ENCODE measurements at places on chromosomes 2 and 18. TPM values are rescaled to one million over a fixed set of nuclear protein-coding genes. Genes with fewer than 3 reads are reported as not detected.

Gene BMP10
- not detected for total RNA-seq

Gene TDRD15
- total RNA-seq = not detected

Gene SIX3
- total RNA-seq = not detected

Gene TEX44
- not detected for total RNA-seq

Gene RAD51AP2
- total RNA-seq = not detected

Gene RAB31
- total RNA-seq = 25.2 TPM

Gene MEP1B
- total RNA-seq = 0.25 TPM

Gene RNU2-63P
- total RNA-seq = 14.6 TPM

Gene NCKAP5
- 1.4 TPM for total RNA-seq

Gene GPR45
- not detected for total RNA-seq

Gene SLC38A11
- total RNA-seq = not detected

Gene APCDD1
- not detected for total RNA-seq

Gene RPIA
- 22.7 TPM for total RNA-seq

Gene FIGN
- total RNA-seq = 0.31 TPM

Gene EVA1A
- total RNA-seq = 74.0 TPM

Gene HRH4
- total RNA-seq = not detected

Gene DOK6
- under 0.01 TPM for total RNA-seq

Gene EFHD1
- 0.16 TPM for total RNA-seq

Gene SAG
- not detected for total RNA-seq

Gene REEP1
- total RNA-seq = 6.8 TPM

Gene TLX2
- total RNA-seq = not detected

Gene GPC1
- 7.1 TPM for total RNA-seq

All from bladder microvascular endothelial cell (primary cell).